NCI-H748 treated with DMSO at 0.1 percent for 48 hours (cell line): ENCODE measurements at places on chromosomes 2 and 18.

DNA sequence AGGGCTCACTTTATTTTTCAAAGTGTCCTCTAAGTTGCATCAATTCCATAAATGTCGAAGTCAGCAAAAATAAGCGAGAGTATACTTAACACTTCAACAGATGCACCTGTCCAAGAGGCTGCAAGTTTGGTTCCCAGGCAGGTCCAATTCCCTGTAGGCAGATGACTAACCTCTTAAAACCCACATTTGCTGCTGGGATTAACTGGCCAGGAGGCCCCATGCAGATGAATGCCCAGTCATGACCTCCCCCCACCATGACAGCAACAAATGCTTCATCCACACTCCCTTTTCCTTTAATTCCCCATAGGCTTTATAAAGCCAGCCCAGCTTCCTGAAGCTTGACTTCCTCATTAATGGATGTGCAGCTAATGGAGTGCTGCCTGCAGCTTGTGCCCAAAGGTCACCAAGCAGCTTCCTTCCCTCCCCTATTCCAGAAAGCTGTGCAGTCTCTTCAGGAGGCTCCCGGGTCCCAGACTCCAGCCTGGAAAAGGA is 35.7 kb downstream of the REEP1 start:
- no peak for DNase-seq

DNA sequence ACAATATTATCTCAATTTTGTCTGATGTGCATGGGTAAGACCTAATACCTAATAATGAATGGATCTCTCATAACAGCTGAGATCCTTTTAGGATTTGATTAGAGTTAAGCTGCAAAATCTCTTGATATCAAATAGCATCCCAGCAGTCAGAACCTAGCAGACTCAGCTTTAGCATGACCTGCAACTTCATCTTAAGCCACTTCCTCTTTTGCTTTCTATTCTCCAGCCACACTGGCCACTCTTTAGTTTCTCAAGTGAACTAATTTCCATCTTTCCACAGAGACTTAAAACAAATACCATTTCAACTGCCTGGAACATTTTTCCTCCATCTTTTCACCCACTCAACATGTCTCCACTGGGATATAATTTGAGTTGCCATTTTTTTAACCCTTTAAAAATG is 1251.6 kb upstream of the ZEB2 start:
- no peak for DNase-seq

GRCh38 chr2:86219896-86220295 is 20.6 kb downstream of the MRPL35 start:
- no peak for DNase-seq

DNA sequence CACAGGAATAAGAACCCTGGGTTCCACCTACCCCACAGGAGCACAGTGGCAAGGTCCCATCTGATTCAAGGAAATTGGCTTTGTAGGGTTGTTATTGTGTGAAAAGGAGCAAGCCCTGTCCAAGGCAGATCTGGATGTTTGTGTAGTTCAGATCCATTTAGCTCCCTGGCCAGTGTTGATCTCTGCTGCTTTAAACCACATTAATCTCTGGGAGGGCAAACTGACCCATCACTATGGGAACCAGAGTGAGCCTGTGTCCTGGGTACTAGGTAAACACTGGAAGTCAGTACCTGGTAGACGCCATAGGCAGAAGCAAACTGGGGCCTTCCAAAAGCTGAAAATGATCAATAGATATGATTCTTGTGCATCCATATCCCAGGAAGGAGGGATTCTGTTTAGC is 271.5 kb upstream of the EPAS1 start:
- no peak for DNase-seq

GRCh38 chr2:234414596-234414995 is 82.3 kb downstream of the ARL4C start:
- DNase-seq: no peak

DNA sequence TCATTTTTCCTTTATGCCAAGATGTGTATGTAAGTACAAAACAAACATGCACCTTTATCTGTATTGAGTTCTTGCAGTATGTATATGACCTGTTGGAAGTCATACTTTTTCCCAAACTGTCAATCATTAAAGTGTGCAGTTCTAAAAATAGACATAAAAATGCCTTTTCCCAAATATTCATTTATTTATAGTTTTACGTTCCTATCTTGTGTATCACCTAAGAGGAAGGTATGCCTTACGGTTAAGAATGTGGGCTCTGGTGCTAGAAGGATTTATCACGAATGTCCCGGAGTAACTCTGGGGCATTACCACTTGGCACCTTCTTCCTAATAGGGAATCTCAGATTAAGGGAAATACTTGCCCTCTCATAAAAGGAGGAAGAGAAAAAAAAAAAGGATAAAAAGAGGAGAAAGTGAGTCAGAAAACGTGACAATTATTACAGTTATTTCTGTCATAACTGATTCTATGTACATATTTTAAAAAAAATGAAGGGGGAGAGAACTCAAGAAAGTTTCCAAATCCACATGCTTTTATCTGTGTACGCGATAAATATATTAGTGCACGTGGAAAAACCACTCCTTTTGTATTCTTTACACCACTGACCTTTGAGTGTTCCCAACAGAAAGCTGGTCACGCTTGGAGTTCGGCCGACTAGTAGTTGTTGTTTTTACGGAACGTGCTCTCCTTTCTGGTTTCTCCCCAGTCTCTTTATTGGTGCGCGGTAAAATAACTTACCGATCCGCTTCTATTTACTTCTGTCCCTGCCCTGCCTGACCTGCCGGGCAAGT is 721 bp downstream of the MCEE start:
- peak; percentile 13 for DNase-seq

GRCh38 chr2:131153529-131153928 is 48.4 kb downstream of the PLEKHB2 start:
- DNase-seq: no peak

DNA sequence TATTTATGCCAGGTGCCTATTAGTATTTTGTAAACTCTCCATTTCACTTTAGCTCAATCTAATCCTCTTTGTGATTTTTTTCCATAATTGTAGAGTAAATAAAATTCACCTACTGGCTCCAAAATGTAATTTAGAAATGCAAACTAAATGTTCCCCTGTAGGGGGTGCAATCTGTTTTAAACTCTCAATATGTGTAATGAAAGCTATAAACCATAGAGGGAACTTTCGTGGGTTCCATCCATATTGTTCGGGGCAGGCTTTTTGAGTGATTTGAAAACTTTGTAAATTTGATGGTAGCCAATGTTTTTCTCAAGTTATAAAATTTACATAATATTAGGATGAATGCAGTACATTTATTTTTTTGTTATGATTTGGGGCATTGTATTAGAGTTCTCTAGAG is 49.4 kb downstream of the TSPYL6 start:
- peak; percentile 66 for DNase-seq

GRCh38 chr18:69715191-69715795 is 232.4 kb downstream of the CD226 start:
- no peak for DNase-seq

DNA sequence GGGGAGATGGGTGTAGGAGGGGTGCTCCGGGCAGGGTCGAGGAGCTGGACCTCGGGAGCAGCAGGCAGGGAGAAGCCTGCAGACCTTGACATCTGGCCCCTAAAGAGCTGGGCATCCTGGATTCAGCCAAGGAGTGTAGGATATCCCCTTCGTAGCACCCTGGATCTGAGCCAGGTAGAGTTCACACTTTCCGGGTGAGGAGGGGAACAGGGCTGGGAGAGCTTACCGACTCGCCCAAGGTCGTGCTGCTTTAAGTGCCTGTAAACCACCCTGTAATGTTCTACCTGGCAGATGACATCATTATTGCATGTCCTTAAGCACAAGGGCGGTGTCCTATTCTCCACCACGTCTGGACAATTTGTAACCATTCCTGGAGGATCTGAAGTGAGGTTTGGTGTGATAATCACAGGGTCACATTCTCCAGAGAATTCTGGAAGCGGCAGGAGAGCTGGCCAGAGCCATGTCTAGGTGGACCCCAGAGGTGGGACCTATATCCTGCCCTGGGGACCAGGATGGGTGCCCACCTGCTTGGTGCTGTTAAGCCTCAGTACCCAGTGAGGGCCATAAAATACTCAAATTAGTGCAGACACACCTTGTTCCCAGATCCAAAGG is 14.6 kb downstream of the ITM2C start:
- DNase-seq: no peak

- DNase-seq: no peak
Observed at GRCh38 chr2:206515580-206515979, 72.2 kb downstream of the ADAM23 start.

- no peak for DNase-seq
Observed at GRCh38 chr2:121650315-121650930, 1.2 kb upstream of the CLASP1 start.

DNA sequence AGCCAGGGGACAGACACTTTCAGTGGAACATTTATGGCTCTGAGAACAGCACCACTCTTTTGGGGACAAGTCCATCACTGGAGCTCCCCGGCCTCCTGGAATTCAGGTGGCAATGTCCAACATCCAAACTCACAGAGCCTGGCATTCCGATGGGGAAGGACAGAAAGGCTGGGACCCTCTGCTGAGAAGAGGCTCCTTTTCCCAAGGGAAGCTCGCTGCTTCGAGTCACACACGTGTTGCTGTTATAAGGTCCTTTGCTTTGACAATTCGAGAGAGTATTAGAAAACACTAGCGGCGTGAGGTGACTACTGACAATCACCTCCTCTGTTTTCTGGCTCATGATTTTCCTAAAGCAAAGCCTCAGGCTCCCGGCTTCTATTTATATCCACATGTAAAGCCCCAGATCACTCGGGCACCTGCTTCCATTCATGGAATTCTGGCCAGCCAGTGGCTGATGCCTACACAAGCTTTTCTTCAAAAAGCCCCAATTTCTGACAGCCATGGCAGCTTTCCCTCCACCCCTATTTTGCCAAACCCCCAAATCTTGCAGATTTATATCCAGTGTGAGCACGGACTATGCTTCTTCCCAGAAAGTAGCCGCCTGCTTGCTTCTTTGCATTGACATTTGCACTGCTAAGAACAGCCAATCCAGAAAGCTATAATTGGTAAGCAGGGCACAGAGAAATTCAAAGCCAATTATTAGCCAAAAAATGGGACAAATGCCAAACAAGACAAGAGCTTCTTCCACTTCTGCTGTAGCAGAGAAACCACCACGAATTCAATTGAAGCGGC is 67.3 kb downstream of the NDUFA10 start:
- DNase-seq: no peak

DNA sequence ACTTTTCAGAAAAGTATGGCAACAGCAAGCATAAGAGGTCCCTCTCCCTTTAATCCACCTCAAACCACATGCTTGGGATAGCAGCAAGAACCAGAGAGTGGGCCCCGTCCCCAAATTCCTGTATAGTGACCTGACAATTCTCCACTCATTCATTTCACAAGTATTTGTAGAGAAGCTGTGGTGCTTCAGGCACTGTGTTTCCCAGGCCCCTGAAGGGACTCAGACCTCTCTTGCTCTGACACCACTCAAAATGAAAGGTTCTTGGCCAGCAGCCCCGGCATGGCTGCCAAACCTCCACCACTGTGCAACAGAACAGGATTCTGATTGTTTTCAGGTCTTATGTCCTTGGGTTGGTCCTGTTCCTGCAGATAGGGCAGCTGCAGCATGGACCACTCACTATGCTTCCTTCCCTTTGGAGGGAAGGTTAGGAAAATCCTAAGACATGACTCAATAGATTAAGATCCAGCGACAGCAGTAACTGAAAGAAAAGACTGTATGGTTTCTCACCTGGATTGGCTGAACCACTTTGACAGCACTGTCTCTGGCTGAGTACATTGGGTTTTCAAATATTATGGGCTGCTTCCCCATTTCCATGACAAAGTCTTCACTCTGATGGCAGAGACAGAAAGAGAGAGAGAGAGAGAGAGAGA is 67.6 kb downstream of the DHRS9 start:
- no peak for DNase-seq

DNA sequence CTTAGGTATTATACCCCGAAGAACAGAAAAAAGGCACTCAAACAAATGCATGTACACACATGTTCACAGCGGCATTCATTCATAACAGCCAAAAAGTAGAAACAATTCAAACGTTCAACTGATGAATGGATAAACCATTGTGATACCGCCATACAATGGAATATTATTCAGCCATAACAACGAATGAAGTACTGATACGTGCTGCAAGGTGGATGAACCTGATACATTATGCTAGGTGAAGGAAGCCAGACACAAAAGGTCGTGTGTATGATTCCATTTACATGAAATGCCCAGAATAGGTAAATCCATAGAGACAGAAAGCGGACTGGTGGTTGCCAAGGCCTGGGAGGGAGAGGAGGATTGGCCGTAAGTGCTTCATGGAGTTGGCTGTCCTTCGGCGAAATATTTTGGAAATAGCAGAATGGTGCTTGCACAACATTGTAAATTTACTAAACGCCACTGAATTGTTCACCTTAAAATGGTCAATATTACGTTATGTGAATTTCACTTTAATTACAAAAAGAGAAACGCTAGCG is 750 bp upstream of the RMP24 start:
- no peak for DNase-seq

- no peak for DNase-seq
Observed at GRCh38 chr2:191020742-191021381, 6.9 kb upstream of the STAT1 start.

DNA sequence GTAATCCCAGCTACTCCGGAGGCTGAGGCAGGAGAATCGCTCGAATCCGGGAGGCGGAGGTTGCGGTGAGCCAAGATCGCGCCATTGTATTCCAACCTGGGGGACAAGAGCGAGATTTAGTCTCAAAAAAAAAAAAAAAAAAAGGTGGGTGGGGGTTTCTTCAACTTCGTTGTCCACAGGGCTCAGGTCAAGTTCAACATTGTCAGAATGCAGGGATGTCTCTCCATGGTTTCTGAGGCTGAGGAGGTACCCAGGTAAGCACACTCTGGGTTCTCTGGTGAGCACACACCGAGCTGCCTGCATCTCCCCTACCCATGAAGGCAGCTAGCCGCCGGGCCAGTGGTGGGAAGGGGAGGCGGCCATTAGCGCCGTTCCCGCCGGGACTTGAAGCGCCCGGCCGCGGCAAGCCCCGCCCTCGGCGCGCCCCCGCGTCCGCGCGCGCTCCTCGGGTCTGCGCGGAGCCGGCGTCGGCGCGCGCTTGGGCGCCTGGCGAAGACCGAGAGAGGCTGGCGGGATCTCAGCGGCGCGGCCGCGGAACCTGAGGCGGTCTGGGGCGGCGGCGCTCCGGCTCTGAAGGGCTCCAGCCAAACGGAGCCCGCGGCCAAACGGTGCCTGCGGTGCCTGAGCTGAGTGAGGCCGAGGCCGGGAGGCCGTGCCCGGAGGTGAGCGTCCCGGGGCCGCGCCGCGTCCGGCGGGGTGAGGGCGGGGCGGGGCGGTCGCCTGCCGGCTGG is at the start of gene UBXN2A:
TSS of gene UBXN2A (plus strand) at position 477 of the 731 bp plus-strand sequence. CDS start 17,852 bp downstream, outside the sequence.
- DNase-seq: peak; percentile 59

- no peak for DNase-seq
Observed at GRCh38 chr2:45072064-45072861, 63.0 kb upstream of the SIX2 start.

DNA sequence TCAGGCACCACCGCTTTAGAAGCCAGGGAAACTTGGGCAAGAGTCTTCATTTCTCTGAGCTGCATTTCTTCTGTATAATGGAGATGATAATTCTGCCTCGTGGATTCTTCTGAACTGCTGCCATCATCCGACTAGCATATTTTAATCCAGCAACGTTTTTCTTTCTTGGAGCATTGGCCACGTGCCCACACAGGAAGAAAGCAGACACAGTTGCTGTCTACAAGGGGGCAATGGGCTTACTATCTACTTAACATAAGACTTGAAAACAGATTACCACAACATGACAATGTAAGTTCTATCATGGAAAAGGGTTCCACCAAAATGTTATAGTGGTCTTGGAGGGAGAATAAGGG is 176.5 kb downstream of the FAM210A start:
- DNase-seq: no peak

- DNase-seq: no peak
Observed at GRCh38 chr18:72261590-72261989, 282.6 kb downstream of the CBLN2 start.
